A673 (cell line): ENCODE measurements at places on chromosomes 5 and 9.

GRCh38 chr5:14851999-14852526 lies 19.5 kb downstream of the ANKH start:
- H3K4me1 ChIP-seq, result no peaks in the 10 kb centered on the region
- DNase-seq, result no peak
- H3K27ac ChIP-seq, result no peak overlapping the region
- H3K36me3 ChIP-seq, result no peaks in the 10 kb centered on the region
- H3K27me3 ChIP-seq, result peaks cover 5% of the 10 kb centered on the region

GRCh38 chr5:143880178-143880577 lies 68.2 kb downstream of the HMHB1 start:
- no peaks in the 10 kb centered on the region for H3K27me3 ChIP-seq
- H3K36me3 ChIP-seq, result no peaks in the 10 kb centered on the region
- DNase-seq, result no peak
- no peaks in the 10 kb centered on the region for H3K4me1 ChIP-seq
- no peak overlapping the region for H3K27ac ChIP-seq
- no peak overlapping the region for H3K4me3 ChIP-seq

- H3K27me3 ChIP-seq, result no peaks in the 10 kb centered on the region
- no peak for DNase-seq
- H3K36me3 ChIP-seq, result no peaks in the 10 kb centered on the region
- H3K4me1 ChIP-seq, result no peaks in the 10 kb centered on the region
Observed at GRCh38 chr9:108434036-108434435, 421.8 kb downstream of the ACTL7B start.

DNA sequence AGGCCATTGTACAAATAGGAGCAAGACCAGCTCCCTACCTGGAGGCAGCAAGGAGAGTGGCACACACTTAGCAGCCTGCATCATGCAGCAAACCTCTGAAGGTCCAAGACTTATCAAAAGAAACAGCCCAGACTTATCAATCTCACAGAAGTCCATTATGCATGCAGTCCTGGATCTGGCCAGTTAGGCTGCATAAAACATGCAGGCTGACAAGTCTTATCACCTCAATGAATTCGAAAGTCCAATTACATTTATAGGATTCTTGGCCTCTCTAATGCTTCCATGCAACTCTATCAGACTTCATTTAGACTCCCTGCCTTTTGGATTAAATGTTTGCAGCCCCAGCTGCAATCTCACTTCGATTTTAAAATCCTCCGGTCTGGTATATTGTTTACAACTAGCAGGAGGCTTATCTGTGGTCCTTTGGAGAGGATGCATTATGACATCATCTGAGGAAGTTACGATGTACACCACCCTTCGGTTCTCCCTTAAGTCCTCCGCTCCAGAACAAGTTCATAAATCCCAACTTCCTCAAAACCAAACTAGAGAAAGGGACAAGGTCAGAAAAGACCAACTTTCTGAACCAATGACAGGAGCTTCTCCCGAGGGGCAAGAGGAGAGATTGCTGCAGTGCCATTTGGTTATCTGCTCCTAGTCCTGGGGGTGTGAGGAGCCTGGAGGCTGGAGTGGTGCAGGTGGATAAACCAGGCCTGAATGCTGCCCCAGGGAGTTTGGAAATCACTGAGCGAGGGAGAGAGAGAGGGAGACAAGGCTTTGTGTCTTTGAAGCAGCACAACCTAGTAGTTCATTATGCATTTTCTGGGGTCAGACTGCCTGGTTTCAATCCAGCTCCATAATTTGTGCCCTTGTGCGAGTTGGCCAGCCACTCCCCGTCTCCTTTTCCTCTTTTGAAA lies 313.9 kb downstream of the TLE1 start:
- H3K4me1 ChIP-seq, result peaks cover 4% of the 10 kb centered on the region
- no peaks in the 10 kb centered on the region for H3K36me3 ChIP-seq
- no peak for DNase-seq
- H3K4me3 ChIP-seq, result no peak overlapping the region
- no peaks in the 10 kb centered on the region for H3K27me3 ChIP-seq

GRCh38 chr9:94919376-94920098 lies 193.0 kb downstream of the AOPEP start:
- H3K27me3 ChIP-seq, result no peaks in the 10 kb centered on the region
- H3K4me3 ChIP-seq, result no peak overlapping the region
- no peak for DNase-seq
- no peaks in the 10 kb centered on the region for H3K36me3 ChIP-seq
- H3K27ac ChIP-seq, result no peak overlapping the region

GRCh38 chr9:120780367-120780766 lies 12.8 kb downstream of the FBXW2 start:
- H3K27me3 ChIP-seq, result no peaks in the 10 kb centered on the region
- H3K4me3 ChIP-seq, result no peak overlapping the region
- H3K27ac ChIP-seq, result no peak overlapping the region
- H3K36me3 ChIP-seq, result peaks cover 37% of the 10 kb centered on the region
